ENCODE measurements at places on chromosomes 2 and 18. TPM values are rescaled to one million over a fixed set of nuclear protein-coding genes. Genes with fewer than 3 reads are reported as not detected.
A peak's percentile ranks its signal among the peaks of the same experiment; 100 is the strongest.

DNA sequence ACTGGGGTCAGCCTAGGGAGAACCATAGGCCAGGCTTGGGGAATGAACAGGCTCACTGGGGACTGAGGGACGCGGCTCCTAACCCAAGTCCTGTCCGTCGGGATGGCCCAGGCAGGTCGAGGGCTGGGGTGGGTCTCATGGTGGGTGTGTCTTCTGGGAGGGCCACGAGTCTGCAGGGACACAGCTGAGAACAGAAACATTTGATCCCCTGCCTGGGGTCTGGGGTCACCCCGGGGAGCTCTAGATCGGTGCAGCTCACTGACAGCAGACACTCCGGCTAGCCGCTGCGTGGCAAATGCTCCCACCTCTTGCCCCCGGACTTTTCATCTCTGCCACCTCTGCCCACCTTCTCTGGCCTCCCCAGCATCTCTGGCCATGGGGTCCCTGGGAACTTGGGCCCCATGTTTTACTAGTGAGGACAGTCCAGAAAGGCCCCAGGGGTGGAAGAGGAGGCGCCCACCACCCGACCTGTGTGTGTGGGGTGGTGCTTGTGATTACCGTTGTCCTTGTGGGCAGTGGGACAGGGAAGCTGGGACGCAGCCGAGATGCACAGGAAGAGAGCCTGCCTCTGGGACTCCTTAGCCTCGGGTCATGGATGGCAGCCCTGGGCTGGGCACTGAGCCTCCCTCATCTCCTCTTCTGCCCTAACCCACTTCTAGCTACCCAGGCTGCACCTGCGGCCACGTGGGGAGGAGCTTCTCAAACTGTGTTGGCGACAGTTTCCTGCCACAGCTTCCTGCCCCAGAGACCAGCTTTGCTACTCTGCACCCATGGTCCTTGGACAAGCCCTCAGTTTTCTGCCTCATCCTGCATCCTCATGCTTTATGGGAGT lies 4.9 kb downstream of the ZAP70 start:
- no peaks in the 10 kb centered on the region for H3K4me1 ChIP-seq
- ATAC-seq, result no peak
- no peaks in the 10 kb centered on the region for H3K27me3 ChIP-seq
- no peaks in the 10 kb centered on the region for H3K36me3 ChIP-seq
- H3K4me3 ChIP-seq, result no peak overlapping the region

- no peak overlapping the region for H3K27ac ChIP-seq
- H3K4me3 ChIP-seq, result no peak overlapping the region
- H3K4me1 ChIP-seq, result no peaks in the 10 kb centered on the region
Measured at GRCh38 chr18:58769321-58769720, 95.4 kb upstream of the ZNF532 start.

- peak; percentile 26 for ATAC-seq
- H3K4me1 ChIP-seq, result peaks cover 17% of the 10 kb centered on the region
- H3K4me3 ChIP-seq, result no peak overlapping the region
- no peak overlapping the region for H3K27ac ChIP-seq
Measured at GRCh38 chr2:26613241-26614215, 27.6 kb downstream of the CIB4 start.

- H3K27ac ChIP-seq, result no peak overlapping the region
- no peak overlapping the region for H3K4me3 ChIP-seq
- no peaks in the 10 kb centered on the region for H3K4me1 ChIP-seq
- no peaks in the 10 kb centered on the region for H3K36me3 ChIP-seq
- ATAC-seq, result no peak
- no peaks in the 10 kb centered on the region for H3K27me3 ChIP-seq
Measured at GRCh38 chr2:223238301-223238700, 186.3 kb downstream of the KCNE4 start.

- H3K27ac ChIP-seq, result peak overlapping the region; percentile 99
- peaks cover 100% of the 10 kb centered on the region for H3K4me1 ChIP-seq
- no peaks in the 10 kb centered on the region for H3K36me3 ChIP-seq
- ATAC-seq, result peak; percentile 58
- H3K4me3 ChIP-seq, result no peak overlapping the region
Measured at GRCh38 chr2:217902379-217903141, 100.2 kb downstream of the TNS1 start.

DNA sequence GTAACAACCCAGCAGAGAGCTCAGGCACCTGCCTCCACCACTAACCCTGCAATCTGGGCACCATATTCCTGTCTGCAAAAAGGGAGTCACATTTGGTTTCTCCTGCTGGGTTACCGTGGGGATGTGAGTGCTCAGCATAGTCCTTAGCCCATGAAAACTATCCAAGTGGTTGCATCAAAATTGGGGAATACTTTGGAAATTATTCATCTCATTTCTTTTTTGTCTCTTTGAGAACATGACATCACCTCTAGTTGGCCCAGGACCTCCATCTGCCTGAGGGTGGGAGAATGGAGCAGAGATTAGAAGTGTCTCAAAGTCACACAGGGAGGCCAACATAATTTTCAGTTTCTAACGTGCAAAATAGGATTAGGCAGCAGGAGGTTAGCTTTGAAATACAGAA lies 19.3 kb upstream of the SPP2 start:
- no peaks in the 10 kb centered on the region for H3K36me3 ChIP-seq
- H3K4me1 ChIP-seq, result no peaks in the 10 kb centered on the region
- H3K27ac ChIP-seq, result no peak overlapping the region
- no peak overlapping the region for H3K4me3 ChIP-seq

MC2R gene
- total RNA-seq, result not detected

DNA sequence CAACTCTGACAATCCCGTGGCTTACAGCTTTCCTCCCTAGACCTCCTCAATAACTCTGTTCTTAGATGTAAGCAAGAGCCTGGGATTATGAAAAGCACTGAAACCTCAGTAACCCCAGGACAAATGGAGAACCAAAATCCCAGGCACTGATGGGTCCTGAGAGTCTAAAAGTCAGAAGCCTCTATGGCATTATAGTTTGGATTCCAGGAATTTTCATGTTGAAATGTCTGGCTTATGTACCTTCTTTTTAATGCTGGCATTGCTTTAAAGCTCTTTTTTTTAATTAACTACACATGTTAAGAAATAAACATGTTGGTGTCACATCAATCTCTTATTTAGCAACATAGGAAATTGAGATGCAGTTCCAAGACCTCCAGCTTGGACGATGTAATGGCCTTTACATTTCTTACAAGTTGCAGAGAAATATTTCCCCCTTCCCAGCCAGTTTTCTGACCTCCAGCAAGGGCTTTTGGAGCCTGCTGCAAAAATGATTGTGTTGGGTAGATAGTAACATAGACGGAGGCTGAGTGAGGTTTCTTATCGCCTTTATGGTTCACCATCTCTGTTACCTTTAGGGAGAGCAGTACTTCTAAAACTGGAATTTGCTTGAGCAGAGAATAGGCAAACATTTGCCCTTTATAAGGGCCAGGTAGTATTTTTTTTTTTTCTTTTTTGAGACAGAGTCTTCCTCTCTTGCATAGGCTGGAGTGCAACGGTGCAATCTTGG lies 84.8 kb upstream of the RASGRP3 start:
- H3K27me3 ChIP-seq, result no peaks in the 10 kb centered on the region
- no peaks in the 10 kb centered on the region for H3K36me3 ChIP-seq
- H3K27ac ChIP-seq, result peak overlapping the region; percentile 72
- ATAC-seq, result peak; percentile 71
- H3K4me3 ChIP-seq, result no peak overlapping the region
- peaks cover 59% of the 10 kb centered on the region for H3K4me1 ChIP-seq

- H3K36me3 ChIP-seq, result no peaks in the 10 kb centered on the region
- no peak for ATAC-seq
- no peaks in the 10 kb centered on the region for H3K27me3 ChIP-seq
- no peaks in the 10 kb centered on the region for H3K4me1 ChIP-seq
Measured at GRCh38 chr18:22728016-22728415, 205.1 kb upstream of the RBBP8 start.

- H3K27ac ChIP-seq, result peak overlapping the region; percentile 8
- H3K27me3 ChIP-seq, result no peaks in the 10 kb centered on the region
- no peaks in the 10 kb centered on the region for H3K36me3 ChIP-seq
- peaks cover 2% of the 10 kb centered on the region for H3K4me1 ChIP-seq
- H3K4me3 ChIP-seq, result no peak overlapping the region
Measured at GRCh38 chr2:109326306-109326705, 197.3 kb downstream of the SH3RF3 start.

GRCh38 chr2:113173542-113174375 lies at the start of gene PSD4:
PSD4 (plus strand) TSS chr2:113173971; CDS start chr2:113182457, 8,486 bp downstream.
- ATAC-seq, result peak; percentile 56
- H3K27ac ChIP-seq, result peak within 1 kb of the TSS; percentile 25
- no peaks in the 10 kb centered on the region for H3K36me3 ChIP-seq
- no peaks in the 10 kb centered on the region for H3K4me1 ChIP-seq
- H3K27me3 ChIP-seq, result no peaks in the 10 kb centered on the region

- no peaks in the 10 kb centered on the region for H3K4me1 ChIP-seq
- no peaks in the 10 kb centered on the region for H3K36me3 ChIP-seq
- ATAC-seq, result no peak
Measured at GRCh38 chr2:228401065-228401912, 219.8 kb upstream of the SPHKAP start.

- no peaks in the 10 kb centered on the region for H3K27me3 ChIP-seq
- H3K27ac ChIP-seq, result no peak overlapping the region
- ATAC-seq, result no peak
Measured at GRCh38 chr2:191573216-191573615, 104.7 kb upstream of the NABP1 start.

FBXO48 gene
- total RNA-seq, result 1.2 TPM

- no peak overlapping the region for H3K4me3 ChIP-seq
- no peaks in the 10 kb centered on the region for H3K4me1 ChIP-seq
- H3K27ac ChIP-seq, result no peak overlapping the region
Measured at GRCh38 chr2:137942833-137943677, 21.2 kb upstream of the HNMT start.
